H4 (cell line): ENCODE measurements at places on chromosomes 6 and 20. TPM values are rescaled to one million over a fixed set of nuclear protein-coding genes. Genes with fewer than 3 reads are reported as not detected.

Gene HCRTR2
- not detected in 2 replicates for total RNA-seq

Gene BPI
- 0.10 TPM in 1 of 2 replicates, not detected in the other for total RNA-seq

Gene TMEM74B
- 0.52 TPM in 1 of 2 replicates, not detected in the other for total RNA-seq

Gene ADGRG6
- 0.49 and 0.68 TPM in 2 replicates for total RNA-seq

Gene ZNF133
- total RNA-seq, result 9.5 and 10.8 TPM in 2 replicates

Gene SNAP25
- total RNA-seq, result 0.74 and 1.2 TPM in 2 replicates

Gene SPEF1
- 0.21 TPM in 1 of 2 replicates, not detected in the other for total RNA-seq

Gene NR2E1
- total RNA-seq, result 0.39 and 0.51 TPM in 2 replicates

Gene SIRPB2
- total RNA-seq, result not detected in 2 replicates

Gene EMILIN3
- total RNA-seq, result not detected in 2 replicates

Gene TFEB
- 1.6 and 9.2 TPM in 2 replicates for total RNA-seq

Gene DNAH8
- not detected in 2 replicates for total RNA-seq

Gene PROKR2
- total RNA-seq, result not detected in 2 replicates

Gene MAPK13
- not detected in 2 replicates for total RNA-seq

Gene OR2B6
- total RNA-seq, result not detected in 2 replicates

Gene BPIFA1
- total RNA-seq, result not detected in 2 replicates

Gene IL20RA
- 0.14 TPM in 1 of 2 replicates, not detected in the other for total RNA-seq

DNA sequence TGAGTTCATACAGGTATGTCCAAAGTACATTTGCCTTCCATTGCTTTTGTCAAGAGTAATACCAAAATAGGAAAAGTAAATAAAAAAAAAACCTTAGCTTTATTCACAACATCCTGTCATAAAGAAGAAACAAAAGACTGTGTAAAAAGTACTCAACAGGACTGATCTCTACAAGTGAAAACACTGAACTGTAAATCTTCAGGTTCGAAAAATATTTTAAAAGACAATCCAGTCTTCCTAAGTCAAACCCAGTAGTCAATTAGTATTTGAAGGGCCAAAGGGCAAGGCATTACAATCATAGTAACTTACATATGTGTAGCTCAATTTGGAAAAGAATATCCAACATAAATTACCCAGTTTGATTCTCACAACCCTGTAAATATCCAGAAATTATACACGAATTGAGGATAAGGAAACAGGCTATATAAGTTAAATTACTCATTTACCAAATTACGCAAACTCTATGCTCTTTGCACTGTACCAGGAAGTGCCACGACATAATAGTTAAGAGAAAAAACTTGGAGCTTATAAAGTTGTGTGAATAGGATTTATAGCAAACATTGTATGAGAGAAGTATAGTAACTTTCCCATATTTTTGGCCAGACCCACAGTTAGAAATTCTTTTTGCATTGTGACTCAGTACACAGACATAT, 21.2 kb downstream of the PTPRK start:
- DNase-seq, result no peak

DNA sequence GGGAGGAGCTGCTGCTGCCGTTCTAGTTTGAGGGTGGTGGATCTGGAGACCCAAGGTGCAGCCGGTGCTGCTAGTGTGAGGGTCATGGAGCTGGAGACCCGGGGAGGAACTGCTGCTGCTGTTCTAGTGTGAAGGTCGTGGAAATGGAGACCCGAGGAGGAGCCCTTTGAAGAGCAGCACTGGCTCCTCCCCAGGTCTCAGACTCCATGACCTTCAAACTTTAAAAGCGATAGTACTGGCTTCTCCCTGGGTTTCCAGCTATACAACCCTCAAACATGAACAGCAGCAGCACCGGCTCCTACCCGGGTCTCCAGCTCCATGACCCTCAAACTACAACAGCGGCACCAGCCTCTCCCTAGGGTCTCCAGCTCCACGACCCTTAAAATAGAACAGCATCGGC, 15.5 kb downstream of the ULBP3 start:
- no peak for DNase-seq

- no peak for DNase-seq
Measured at GRCh38 chr20:17460119-17460518, 71.1 kb downstream of the BFSP1 start.

DNA sequence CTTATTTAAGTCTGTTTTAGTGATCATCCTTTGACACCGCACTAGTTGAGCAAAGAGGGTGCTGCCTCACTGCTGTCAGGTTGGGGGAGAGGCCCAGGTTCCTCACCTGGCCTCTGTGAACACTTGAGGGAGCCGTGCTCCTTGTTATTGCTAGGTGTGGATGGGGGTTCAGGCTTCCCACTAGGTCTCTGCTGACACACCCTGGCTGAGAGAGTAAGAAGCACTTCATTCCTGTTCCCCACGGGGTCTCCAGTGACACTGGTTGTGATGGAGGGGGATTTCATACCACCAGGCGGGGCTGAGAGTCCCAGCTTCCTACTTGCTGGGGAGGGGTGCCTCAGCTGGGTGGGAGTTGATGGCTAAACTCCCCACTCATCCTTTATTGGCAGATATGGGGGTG, 11.1 kb upstream of the NOTCH4 start:
- no peak for DNase-seq

DNA sequence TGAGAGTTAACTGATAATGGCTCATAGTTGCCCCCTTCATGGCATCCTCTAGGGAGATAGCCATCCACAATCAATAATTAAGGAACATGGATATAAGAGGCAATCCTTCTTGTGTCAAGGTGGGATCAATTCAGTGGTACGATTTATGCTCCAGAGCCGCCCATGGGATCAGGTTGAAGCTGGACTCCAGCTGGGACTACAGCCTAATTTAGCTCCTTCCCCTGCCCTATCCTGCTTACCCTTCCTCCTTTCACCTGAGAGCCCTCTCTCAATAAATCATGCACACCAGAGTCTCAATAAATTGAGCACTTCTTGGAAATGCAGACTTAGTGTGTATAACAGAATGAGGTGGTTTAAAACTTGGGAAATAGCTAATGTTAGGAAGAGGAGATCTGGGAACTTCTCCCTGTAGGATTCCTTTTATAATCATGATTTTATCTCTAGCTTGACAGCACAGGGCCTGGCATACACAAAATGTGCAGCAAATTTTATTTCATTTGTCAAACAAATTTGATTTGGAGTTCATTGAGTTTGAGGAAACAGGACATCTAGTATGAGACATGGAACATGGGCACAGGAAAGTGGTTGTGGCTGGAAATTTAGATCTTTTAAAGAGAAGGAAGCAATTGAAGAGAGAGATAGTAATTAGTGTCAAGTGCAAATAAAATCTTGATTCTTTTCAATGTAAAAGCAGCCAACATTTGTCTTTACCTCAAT, 28.6 kb upstream of the OGFRL1 start:
- DNase-seq, result no peak

GRCh38 chr6:76803038-76803580, 660.2 kb downstream of the HTR1B start:
- no peak for DNase-seq

DNA sequence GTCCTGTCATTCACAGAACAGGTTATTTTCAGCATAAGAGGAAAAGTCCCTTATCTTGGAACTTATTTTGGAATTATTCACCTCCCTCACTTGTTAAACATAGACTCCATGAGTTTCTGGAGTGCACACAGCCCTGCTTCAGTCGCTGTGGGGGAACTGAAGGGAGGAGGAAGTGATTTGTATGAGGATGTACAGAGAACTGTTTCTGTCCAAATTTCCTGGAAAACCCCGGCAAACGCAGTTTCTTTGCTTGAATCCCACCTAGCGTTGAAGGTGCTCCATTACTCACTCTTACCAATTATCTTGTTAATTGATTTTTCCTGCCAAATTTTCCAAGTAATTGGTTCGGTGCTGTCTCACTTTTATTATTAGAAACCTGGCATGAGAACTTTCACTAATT, 78.0 kb upstream of the AGPAT4 start:
- DNase-seq, result no peak

DNA sequence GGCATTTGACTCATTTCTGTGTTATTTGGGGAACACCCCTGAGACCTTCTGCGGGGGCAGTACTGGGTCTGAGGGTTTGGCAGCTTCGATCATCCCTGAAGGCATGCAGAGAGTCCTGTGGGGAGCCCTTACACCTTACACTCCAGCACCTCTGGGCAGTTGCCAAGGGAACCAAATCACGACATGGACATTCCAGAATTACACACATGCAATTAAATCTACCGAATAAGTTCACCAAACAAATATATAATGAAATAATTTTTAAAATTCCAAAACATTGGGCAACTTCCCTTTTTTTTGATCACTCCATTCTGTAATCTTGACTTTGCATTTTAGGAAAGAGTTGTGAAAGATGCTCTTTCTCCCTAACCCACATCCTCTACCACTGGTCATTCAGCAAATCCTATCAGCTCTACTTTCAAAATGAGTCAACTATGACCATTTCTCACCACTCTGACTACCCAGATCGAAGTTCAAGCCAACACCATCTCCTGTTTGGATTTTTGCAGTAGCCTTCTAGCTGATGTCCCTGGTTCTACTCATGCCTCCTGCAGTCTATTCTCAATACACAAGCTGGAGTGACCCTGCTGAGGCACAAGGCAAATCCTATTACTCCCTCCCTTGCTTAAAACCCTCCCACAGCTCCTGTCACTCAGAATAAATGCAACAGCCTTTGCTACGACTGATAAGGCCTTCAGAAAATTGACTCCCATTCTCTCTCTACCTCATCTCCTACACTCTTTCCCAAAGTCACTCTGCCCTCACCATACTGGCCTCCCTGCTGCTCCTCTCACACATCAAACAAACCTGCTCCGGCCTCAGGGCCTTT, 533.3 kb downstream of the HACE1 start:
- DNase-seq, result peak; percentile 3

DNA sequence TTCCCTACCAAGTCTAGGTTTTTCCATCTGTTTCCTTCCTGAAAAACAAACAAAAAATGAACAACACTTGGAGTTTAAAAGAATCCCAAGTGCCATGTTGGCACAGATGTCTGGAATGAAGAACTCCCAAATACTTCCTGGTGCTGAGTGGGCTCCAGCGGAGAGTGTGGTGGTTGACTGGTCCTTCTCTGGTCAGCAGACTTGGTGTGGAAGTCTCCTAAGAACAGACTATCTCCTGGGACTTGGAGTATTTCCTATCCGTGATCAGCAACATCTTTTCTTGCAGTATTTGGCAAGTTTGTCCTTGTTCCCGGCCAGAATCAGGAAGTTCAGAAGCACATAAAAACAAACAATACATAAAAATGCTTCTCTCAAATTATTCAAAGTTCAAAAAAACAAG, 154.1 kb downstream of the MTFR2 start:
- no peak for DNase-seq

- peak; percentile 6 for DNase-seq
Measured at GRCh38 chr6:92124200-92124651, 1295.1 kb downstream of the EPHA7 start.

- no peak for DNase-seq
Measured at GRCh38 chr6:125714441-125715090, 34.9 kb upstream of the HEY2 start.

DNA sequence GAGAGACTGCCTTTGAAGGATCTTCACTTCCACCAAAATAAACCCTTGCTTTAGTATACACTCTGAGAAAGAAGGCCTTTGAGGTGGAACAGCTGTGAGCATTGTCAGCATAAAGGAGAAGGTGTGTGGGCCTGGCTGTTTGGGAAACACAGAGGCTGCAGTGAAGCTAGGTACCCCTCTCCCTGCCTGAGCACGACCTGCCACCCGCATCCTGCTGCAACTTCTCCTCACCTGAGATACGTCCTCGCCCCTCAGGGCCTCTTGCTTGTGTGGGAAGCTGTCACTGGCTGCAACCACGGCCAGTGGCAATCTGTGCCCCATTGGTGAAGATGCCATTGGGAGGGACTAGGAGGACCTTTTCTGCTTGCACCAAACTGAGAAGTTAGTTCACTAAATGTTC, 307.9 kb downstream of the KIF16B start:
- no peak for DNase-seq

DNA sequence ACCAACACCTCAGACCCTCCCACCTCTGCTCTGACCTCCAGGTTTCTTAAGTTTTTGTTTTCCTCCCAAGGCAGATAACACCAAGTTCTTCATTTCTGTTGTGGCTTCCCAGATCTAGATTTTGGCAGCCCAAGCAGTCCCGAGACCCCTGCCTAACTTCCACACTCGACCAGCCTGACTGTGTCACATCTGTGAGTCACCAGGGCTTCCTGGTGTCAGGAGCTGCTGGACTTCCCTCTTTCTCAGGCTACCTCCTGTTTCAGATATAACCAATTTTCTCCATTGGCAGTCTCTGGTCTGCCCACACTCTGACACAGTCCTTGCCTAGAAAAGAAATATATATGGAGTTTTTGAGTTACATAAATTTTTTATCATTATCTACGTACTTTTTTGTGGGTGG, 46.1 kb upstream of the CCN6 start:
- DNase-seq, result no peak

- DNase-seq, result no peak
Measured at GRCh38 chr20:44171775-44172571, 15.0 kb downstream of the JPH2 start.

DNA sequence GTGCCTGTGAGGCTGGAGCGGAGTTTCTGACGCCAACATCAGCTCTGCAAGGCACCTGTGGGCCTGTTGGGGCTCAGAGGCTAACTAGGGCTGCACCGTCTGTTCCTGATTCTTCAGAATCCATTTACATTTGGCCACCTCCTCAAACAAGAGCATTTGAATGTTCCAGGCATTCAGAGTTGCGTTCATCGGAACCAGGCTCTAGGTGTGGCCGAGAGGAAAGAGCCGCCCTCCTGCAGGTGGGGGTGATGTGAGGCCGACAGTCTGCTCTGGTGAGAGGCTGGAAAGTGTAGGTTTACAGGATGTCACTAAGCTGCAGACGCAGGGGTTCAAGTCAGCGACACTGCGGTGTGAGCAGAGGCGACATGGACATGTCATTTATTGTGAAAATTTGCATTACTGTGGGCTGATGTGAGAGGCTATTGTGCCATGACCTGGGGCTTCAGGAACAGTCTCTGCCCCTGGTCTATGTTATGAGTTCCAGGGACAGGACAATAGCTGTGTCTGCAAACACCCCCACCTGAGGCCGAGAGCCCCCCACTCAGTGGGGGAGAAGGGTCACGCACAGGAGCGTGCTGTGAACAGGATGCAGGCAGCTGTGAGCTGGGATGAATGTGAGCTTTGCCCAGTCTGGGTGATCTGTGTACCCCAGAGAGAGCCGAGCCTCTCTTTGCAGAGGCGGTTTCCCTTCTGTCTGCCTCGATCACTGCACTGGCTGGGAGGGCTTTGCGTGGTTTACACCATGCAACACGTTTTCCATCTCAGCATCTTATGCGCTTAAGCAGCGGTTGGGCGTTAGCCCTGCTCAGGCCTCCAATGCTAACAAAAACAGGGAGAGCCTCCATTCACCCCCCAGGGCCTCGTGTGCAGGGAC, 21.1 kb downstream of the SLCO4A1 start:
- DNase-seq, result no peak

- no peak for DNase-seq
Measured at GRCh38 chr6:26022737-26023136, 60.1 kb downstream of the TRIM38 start.

GRCh38 chr6:42453654-42454427, 2.1 kb upstream of the TRERF1 start:
- no peak for DNase-seq

GRCh38 chr6:95142661-95143335, 434.5 kb upstream of the MANEA start:
- DNase-seq, result no peak

- DNase-seq, result no peak
Measured at GRCh38 chr20:939606-940005, 23.5 kb upstream of the ANGPT4 start.

- DNase-seq, result no peak
Measured at GRCh38 chr6:158191761-158192160, 23.6 kb downstream of the GTF2H5 start.

- no peak for DNase-seq
Measured at GRCh38 chr6:111620169-111620568, 14.5 kb upstream of the TRAF3IP2 start.

- no peak for DNase-seq
Measured at GRCh38 chr6:167113935-167114910, 8.7 kb upstream of the CCR6 start.
